ENCODE measurements at places on chromosomes 13 and 19.

DNA sequence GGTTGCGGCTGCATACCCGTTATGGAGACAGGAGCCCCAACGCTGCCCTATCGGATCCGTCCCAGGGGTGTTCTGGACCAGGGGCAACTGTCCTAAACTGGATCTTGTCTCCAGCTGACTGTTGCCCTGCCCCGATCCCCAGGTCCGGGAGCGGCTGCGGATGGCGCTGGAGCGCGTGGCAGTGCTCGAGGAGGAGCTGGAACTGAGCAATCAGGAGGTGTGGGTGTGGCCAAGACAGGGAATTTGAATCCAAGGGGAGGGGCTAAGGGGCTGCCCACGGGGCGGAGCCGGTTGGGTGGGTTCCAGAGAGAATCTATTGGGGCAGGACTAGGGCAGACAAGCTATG, 9.9 kb downstream of the PPFIA3 start:
- no peak for DNase-seq

DNA sequence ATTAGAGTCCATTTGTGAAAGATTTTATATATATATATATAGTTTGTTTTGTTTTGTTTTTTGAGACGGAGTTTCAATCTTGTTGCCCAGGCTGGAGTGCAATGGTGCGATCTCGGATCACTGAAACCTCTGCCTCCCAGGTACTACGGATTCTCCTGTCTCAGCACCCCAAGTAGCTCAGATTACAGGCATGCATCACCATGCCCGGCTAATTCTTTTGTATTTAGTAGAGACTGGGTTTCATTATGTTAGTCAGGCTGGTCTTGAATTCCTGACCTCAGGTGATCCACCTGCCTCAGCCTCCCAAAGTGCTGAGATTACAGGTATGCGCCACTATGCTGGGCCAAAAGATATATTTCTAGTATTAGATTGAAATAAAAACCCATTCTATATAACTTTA, 4.0 kb upstream of the ZNF701 start:
- DNase-seq = no peak

DNA sequence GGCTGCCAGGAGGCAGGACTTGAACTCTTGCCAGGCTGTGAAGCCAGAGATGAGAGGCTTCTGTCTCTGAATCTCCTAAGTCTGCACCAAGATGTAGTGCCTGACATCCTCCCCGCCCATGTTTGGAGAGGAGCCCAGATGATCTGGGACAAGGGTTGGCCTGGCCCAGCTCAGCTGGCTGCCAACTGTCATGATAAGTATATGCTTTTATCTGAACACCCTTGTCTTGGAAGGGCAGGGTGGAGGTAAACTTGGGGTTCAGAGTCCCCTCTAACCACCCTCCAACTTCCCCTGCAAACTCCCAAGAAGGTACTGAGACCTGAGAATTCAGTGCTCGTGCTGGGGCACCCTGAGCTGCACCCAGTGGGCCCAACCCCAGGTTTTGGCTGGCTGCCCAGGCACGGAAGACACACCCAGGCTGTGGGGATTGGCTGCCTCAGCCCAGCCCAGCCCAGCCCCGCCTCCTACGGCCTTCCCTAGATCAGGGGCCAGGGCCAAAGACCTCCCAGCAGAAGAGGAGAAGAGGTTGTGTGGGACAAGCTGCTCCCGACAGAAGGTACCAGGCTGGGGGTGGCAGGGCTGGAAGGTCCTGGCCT, at the start of gene CYP4F12:
Gene CYP4F12 (plus strand): TSS at position 508 of the 596 bp plus-strand sequence. CDS start 443 bp downstream, outside the sequence.
- DNase-seq = no peak

DNA sequence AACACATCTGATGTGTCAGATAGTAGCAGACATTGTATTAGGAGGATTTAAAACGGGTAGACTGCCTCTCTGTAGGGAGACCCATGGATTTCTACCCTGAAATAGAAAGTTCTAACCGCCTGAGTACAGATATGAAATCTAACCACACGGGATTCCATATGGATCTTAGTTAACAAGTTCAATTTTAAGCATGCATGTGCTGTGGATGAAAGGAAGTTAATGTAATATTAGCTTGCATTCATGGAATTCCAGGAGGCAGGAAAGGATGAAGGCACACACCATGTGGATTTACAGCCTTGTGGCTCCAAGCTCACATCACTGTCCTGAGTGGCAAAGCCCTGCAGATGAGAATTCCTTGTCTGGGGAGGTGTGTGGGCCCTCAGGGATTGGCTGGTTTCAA, 120.6 kb upstream of the IRS2 start:
- DNase-seq = no peak

DNA sequence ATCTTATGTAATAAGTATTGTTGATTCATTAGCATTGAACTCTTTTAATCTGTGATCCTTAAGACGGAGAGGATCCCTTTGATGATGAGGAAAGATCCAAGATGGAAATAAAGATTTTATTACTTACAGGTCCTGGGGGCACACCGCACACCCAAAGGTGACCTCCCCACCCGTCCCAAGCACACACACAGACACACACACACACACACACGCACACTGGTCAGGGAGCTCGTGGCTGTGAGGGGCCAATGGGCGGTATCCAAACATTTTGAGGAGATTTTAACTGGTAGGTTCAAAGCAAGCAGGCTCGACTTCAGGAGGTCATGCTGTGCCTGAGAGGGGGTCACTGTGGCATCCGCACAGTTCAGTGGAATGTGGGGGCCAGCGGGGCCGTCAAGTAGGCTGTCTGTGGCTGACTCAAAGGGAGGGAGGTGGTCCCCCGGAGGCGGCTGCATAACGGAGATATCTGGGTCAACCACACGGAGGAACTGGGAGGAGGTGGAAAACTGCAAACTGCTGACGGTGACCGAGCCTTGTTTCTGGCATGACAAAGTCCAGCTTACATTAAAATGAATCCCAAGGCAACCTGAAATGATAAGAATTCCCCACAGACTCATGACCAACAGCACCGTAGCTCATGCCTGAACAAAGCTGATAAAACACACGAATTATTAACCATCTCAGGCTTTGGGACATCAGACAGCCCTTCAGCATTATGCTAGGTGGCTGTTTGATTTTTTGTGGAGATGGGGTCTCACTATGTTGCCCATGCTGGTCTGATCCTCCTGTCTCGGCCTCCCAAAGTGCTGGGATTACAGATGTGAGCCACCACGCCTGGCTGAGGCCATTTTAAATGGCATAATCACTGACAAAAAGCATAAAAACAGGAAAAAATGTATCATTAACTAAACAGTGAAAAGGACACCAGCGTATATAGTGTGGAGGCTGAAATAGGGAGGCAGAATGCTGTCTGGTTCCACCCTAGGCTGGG, 20.9 kb upstream of the SIGLEC11 start:
- DNase-seq = no peak

DNA sequence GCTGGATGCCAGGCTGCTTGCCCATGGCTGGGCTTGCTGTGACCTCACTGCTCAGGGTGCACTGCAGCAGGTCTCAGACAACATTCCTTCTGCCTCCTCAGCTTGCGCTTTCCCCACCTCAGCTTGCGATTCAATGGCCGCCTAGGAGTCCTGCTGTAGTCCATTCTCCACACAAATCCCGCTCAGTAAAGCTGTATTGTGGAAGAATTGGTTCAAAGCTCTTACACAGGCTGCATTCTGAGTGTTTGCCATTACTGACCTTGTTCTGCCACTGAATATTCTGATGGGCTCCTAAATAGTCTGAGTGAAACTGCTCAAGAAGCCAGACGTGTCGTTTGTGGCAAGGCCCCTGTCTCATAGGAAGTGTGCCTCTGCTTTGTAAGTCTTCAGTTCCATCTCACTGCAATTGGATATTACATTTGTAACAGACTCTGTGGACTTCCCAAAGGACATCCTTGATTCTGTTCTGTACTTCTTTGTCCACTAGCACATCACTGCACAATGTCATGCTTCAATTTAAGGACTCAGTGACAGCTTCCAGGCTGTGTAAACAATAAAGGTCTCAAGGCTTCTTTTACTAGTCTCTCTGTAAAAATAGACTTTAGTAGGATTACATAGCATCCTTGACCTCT, 49.8 kb downstream of the KATNAL1 start:
- DNase-seq = no peak

DNA sequence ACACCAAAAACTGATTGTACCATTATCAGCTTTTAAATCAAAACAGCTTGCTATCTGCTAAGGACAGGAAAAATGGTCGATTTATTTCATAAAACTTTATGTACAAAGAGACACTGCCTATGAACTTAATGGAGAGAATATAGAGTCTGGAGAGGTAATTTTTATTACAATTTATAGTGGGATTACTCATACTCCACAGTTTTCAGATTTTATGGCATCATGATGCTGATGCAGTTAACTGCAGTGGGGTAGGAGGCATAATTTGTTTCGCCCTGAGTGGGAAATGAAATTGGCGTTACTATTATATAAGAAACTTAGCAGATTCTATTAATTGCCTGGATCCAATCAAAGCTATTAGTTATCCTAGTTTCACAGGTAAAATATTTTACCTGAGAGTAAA, 301.4 kb downstream of the KLF12 start:
- DNase-seq = no peak

GRCh38 chr19:3208317-3209207, 15.9 kb upstream of the CELF5 start:
- no peak for DNase-seq

GRCh38 chr19:13952931-13953531, 722 bp downstream of the DCAF15 start:
- no peak for DNase-seq

- DNase-seq = no peak
Observed at GRCh38 chr19:51010066-51010795, 8.8 kb upstream of the KLK8 start.

DNA sequence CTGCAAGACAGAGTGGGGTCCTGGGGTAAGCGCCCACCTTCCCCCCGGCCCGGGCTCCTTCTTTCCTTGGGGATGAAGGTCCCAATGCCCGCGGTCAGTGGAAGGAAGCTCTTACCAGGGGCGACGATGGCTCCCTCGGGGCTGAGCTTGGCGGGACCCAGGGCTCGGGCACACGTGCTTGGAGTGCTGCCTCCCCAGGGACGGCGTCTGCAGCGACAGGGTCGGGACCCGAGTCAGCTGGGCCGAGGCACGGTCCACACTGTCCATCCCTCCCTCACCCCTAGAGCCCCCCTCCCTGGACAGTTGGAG, 3.5 kb downstream of the JSRP1 start:
- no peak for DNase-seq

GRCh38 chr13:75633285-75633684, 2.8 kb upstream of the LMO7 start:
- no peak for DNase-seq

GRCh38 chr19:55636723-55637122, 4.1 kb upstream of the ZNF580 start:
- DNase-seq = no peak

- DNase-seq = no peak
Observed at GRCh38 chr13:27166313-27166712, 5.3 kb downstream of the USP12 start.

- DNase-seq = no peak
Observed at GRCh38 chr13:55439450-55439849, 1701.3 kb upstream of the PRR20A start.

DNA sequence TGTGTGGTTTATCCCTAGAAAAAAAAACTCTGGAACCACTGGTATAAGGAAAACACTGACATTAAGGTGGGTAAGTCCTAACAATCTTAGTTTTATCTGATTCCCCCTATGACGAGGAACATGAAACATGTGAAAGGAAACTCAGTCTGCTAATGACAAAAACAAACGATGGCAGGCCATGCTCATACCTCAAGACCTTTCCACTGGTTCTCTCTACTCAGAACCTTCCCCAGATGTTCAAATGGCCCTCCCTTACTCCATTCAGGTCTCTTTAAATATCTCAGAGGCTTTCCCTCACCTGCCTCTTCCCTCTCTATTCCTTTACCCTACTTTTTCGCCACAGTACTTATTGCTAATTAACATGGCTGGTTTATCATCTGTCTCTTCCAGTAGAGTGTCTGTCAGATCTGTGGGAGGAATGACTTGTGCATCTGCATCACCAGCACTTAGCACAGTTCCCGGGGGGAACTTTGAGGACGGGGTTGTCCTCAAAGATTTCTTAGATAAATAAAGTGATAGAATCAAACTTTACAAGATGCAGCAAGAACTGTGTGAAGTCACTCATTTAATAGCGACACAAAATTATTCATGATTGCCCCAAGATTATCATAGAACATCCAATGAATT, 1.5 kb downstream of the TUBGCP3 start:
- DNase-seq = no peak

DNA sequence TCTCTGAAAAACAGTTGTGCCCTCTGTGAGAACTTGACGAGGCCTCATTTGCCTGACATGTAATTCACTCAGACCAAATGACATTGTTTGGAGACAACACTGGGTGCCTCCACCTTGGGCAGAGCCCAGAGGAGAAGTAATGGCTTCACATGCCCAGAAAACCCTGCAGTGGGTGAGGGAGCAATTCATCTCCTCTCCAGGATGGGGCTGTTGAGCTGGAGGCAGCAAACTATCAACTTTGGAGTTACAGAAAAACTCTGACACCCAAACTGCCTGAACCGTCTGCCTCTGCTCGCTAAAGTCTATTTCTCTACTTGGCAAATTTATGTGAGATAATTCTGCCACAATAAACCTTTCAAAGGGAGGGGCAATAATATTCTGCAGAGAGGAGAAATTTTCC, 146.9 kb downstream of the DCLK1 start:
- peak; percentile 21 for DNase-seq

- DNase-seq = no peak
Observed at GRCh38 chr13:99884913-99885312, 86.7 kb downstream of the ZIC5 start.

DNA sequence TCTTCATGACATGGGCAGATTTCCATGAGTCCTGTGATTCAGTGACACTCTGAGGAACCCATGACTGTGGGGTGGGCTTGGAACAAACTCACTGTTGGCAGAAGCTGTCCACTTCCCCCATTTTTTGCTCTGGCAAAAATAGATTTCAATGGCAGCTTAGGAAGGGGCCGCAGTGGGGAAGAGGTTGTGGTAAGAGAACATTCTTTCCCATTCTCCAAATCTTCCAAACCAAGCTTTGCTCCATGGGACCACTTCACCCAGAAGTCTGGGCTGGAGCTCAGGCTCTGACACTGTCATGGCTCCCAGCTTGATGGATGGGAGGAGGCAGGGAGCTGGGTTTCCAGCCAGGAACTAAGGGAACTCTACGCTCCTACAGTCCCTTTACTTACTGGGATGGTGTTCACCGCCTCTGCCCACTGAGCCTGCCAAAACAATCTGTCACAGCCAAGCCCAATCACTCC, 24.9 kb upstream of the MEDAG start:
- no peak for DNase-seq

GRCh38 chr13:59363313-59363712, 800.4 kb downstream of the DIAPH3 start:
- DNase-seq = no peak

DNA sequence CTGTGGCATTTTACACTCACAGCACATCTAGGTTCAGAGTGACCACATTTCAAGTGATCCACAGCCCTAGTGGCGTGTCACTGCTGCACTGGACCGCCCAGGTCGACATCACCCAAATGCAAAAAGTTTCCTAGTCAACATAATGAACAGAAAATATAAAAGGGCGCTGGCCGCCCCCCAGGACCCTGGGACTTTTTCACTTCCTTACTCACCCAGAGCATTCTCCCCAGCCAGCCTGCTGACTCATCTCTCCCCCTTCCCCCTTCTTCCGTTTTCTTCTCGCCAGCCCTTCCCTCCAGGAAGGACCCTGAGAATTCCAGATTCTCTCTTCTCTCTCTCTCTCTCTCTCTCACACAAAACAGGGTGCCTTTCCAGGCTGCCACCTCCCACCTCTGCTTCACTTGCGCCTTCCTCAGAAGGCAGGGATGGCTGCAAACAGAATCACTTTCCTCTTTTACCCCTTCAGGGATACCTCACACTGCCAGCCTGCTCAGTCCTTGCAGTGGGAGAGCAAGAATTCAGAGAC, 21.0 kb upstream of the GRWD1 start:
- DNase-seq = no peak

All from NCI-H2081 (cell line).